DMS153 (cell line): ENCODE measurements at places on chromosomes 3 and 15.

- DNase-seq = no peak
Measured at GRCh38 chr15:62907275-62907674, 135.3 kb upstream of the TPM1 start.

- DNase-seq = no peak
Measured at GRCh38 chr15:43302205-43302817, 28.1 kb downstream of the LCMT2 start.

- DNase-seq = peak; percentile 38
Measured at GRCh38 chr3:50365080-50365841, 5.9 kb upstream of the TMEM115 start.

DNA sequence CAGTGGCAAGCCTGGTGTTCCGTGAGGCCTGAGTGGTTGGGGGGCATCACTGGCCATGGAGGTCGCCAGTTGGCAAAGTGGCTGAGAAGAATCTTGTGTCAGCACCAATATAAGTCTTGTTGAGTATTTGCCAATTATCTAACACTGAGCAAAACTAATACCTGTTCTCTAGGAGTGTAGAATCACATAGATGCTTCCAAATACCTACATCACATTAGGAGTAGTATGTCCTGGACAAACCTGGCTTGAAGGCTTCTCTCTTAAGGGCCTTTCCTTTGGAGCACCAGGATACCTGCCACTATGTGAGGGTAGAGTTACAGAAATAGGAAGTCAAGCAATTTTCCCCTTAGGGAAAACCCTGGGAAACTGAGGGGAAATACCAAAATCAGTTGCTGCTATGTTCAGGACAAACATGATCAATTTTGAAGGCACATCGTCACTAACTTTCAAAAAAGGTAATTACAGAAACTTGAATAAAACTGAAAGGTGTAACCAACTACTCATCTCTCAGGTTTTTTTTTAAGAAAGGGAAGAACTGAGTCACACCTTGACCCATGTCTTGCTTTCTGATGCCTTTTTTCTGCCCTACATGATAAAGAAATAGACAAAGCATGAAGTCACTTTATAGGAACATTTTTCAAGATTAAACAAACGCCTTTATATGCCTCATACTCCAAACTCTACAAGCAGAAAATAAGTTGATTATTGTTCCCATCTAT lies 100.4 kb downstream of the IMPG2 start:
- no peak for DNase-seq

DNA sequence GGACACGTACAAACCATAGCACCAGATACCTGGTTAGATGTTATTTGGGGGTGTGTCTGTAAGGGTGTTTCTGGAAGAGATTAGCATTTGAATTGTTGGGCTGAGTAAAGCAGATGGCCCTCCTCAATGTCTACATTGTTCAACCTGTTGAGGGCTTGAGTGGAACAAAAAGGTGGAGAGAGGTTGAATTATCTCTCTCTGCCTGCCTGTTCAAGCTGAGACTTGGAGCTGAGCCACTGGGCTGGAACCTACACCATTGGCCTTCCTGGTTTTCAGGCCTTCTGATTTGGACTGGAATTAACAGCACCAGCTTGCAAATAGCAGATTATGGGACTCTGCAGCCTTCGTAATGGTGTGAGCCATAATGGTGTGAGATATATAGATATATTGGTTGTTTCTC lies 71.3 kb upstream of the CORO2B start:
- DNase-seq = peak; percentile 1

DNA sequence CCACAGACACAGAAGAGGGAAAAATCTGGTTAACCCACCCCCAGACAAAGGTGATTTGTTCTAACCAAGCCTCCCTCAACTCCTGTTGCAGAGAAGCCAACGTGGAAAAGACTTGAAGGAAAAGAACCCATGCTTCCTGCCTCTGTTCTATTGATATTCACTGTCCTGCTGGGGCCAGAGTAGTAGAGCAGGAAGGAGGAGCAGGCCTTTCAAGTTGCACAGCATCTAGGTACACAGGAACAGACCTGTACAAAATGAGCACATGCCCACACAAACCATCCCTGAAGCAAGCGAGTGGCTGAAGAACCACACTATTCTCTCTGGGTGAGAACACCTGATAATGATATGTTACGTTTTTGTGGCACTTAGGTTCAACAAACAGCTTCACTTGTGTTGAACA lies 29.9 kb downstream of the RASGRP1 start:
- no peak for DNase-seq
